ENCODE measurements at places on chromosomes 2 and 18.
A peak's percentile ranks its signal among the peaks of the same experiment; 100 is the strongest.

DNA sequence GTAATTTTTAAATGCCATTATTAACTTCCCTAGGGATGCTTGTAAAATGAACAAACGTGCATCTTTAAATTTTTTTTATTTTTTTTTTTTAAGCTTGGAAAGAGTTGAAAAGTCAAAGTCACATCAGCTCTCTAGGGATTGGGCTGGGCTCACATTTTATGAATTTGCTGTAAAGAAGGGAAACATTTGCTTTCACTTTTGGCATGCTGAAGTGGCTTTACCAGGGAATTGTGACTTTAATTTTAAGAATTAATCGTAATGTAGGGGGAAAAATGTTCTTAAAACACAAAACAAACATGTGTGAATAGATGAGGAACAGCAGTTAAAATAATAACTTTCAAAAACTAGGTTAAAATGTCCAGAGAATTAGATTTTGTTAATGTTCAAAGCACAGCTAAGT lies 123.0 kb downstream of the AGAP1 start:
- no peak for DNase-seq

DNA sequence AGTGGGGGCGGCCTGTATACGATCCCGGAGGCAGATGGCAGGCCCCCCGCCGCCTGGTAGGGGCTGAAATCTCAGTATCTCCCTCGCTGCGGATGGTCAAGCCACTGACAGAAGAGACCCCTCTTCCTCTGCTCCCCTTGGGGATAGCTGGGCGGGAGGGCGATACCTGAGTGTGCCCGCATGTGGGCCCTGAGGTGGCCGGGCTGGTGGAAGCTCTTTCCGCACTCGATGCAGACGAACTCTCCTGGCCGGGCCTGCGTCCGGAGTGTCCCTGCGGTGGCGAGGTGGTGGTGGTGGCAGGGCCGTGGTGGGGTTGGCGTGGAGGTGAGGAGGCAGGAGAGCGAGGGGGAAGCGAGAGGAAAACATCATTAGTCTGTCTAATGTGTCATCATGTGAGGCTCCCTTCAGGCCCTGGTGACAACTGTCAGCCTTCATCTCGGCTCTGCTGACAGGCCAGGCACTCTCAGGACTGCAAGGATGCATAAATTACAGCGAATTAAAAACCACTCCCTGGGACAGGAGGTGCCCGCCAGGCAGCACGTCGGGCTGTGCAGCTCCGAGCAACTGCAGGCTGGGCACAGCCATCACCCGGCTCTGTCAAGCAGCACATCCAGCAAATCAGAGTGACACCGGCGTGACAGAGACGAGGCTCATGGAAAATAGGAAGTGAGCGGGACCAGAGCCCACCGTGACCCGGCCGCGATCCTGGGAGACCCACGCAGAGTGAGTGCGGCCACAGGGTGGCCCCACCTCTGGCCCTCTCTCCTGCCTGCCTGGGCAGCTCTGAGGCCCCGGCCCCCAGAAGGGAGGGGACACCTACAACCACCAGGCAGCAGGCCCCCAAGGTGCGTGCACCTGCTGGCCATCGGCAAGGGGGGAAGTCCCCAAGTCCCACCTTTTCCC lies 123.5 kb downstream of the ZNF516 start:
- no peak for DNase-seq

DNA sequence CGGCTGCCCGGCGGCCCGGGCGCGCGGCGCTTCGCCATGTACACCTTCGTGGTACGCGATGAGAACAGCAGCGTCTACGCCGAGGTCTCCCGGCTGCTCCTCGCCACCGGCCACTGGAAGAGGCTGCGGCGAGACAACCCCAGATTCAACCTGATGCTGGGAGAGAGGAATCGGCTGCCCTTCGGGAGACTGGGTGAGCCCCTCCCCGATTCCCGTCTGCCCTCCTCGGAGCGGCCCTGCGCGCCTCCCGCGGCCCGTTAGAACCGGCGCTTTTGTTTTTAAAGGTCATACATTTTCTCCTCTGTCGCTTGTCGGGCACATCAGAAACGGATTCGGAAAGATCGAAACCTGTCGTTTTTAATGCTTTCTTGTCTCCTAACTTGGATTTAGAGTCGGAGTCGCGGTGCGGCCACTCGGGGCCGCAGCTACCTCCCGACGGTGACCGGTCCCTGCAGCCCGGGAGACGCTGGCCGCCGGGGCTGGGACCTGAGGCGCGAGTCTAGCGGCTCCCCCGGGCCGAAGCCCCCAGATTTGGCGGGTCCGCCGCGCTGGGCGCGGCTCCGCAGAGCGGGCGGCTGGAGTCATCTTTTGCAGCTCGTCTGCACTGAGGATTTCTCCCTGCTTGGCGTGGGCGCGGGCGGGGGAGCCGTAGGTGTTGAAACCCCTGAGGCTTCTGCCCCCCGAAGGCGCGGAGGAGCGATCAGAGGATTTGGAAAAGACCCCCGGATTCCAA lies 519 bp downstream of the TTL start:
- DNase-seq = peak; percentile 21

GRCh38 chr2:240013343-240013742 lies 11.8 kb downstream of the NDUFA10 start:
- no peak for DNase-seq

- no peak for DNase-seq
These were observed 6.2 kb downstream of the MPPE1 start for GRCh38 chr18:11901826-11902438.

GRCh38 chr2:156797832-156798231 lies 361.7 kb downstream of the GPD2 start:
- no peak for DNase-seq

DNA sequence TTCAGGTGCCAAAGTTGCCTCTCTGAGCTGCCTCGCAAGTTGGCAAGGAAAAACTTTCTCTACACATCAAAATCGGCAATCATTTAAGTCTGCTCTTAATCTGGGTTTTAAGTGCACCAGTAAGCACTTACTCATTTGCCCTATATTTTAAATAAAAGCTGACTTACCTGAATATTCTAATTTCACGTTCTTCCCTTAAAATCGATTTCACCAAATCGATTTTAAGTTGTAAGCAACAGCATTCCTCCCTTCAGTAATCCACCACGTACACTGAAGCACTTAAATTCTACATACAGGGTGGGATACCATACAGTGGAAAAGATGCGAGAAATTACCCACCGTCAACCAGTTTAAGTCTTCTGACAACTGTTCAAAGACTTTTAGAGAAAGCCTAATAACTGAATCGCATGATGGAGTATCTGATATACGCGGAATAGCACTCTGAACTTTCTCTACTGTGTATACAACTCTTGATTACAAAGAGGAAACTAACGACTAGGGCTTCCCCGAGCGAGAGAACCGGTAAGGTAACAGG lies 1.6 kb downstream of the PPP3R1 start:
- DNase-seq = no peak

DNA sequence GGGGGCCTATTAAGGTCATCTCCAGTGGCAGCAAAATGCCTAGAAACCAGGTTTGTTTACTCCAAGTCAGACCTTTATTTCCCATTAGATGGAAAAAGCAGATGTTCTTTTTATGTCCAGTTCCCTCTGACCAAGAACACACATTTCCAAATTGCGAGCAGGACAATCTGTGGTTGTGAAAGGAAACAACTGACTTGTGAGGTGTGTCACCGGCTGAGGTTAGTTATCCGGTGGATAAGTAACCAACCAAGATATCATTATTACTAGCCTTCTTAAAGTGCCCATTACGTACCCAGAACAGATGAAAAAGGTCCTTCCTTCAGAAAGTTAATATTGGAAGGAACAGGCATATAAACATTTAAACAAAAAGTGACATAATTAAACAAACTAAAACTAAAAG lies 112.9 kb downstream of the THADA start:
- no peak for DNase-seq

GRCh38 chr2:64210816-64211215 lies 66.6 kb upstream of the PELI1 start:
- DNase-seq = no peak

DNA sequence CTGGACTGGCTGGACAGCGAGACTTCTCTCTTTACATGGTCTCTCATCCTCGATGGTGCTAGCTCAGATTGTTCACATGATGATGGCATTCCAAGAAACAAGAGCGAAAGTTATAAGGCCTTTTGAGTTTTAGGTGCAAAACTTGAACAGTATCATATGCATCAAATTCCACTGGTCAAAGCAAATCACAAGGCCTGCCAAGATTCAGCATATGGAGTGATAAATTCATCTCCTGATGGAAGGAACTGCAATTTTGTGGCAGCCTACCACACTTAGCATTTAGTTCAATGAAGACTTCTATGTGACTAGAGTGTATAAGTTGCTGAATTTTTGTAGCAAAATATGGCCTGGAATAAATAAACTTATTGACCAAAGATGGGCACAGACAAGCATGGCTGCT lies 194.0 kb upstream of the EPC2 start:
- no peak for DNase-seq

DNA sequence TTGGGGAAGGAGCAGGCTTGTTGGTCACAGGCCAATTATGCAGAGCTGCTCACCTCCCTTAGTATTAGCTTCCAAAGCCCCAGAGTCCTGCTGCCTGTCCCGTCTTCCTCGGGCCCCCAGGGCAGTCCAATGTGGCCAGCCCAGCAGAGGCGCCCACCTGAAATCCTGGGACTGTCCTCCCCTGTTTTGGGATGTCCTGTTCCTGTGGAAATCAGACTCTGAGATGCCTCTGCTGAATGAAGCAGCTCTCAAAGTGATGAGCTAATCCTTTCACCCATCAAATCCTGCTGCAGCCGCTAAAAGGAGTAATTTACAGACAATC lies 105.3 kb downstream of the CABLES1 start:
- no peak for DNase-seq

- DNase-seq = no peak
These were observed 14.9 kb upstream of the ECEL1 start for GRCh38 chr2:232502511-232502910.

DNA sequence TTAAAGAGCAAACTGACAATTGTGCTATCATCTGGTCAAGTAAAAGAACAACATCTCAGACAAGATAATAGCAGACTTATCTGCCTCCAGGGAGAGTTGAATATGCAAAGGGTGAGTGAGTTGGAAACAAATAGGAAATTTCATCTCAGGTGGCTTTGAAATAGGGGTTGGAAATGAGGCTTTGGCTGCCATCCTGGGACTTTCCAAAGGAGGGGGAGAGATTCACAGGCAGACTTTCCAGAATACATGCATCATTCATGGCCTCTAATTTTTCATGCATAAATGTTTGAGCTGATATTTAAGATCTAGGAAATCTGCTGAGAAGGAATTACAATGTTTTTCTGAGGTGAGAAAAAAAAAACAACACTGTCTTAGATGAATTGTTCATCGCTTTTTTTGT lies 300.5 kb downstream of the ALK start:
- no peak for DNase-seq

DNA sequence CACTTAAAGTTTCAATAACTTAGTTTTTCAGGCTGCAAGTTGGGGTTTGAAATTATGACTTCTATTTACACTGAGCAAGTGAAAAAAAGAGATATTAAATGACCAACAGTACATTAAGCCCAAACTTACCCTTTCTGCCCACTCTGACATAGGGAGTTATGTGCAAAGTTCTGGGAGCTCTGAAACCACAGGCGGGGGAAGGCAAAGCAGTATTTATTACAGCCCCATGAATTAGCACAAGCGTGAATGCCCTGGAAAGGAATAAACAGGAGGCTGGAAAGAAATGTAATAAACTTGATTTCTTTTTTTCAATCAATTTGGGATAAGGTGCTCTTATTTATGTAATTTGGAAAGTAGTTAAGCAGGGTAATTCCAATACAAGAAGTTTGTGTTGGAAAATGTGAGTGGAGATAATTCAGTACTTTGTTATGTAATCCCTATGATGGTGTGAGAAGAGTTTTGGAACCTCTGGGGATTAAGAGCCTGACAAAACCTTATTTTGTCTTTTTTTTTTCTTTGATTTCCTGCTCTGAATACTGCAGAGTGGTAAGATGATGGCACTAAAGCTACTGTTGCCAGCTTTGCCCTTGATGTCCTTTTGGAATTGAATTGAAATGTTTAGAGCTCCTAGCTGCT lies 351.5 kb downstream of the ARHGAP15 start:
- no peak for DNase-seq

DNA sequence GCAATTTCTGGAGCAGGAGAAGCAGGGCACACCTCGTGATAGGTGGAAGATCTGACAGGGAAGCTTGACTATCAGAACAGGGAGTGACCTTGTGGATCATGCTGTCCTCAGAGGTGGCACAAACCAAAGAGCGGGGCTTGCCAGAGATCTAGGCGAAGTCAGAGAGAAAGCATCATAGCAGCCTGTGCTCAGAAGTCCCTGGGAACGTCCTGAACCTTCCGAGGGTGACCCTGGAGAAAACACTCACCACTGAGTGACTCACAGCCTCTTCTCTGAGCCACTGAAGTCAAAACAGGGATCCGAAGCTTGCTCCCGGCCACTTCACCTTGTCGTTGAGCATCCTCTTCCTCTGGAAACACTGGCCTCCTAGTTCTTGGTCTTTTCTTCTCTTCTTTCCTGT lies 56.7 kb downstream of the IL1R2 start:
- no peak for DNase-seq

DNA sequence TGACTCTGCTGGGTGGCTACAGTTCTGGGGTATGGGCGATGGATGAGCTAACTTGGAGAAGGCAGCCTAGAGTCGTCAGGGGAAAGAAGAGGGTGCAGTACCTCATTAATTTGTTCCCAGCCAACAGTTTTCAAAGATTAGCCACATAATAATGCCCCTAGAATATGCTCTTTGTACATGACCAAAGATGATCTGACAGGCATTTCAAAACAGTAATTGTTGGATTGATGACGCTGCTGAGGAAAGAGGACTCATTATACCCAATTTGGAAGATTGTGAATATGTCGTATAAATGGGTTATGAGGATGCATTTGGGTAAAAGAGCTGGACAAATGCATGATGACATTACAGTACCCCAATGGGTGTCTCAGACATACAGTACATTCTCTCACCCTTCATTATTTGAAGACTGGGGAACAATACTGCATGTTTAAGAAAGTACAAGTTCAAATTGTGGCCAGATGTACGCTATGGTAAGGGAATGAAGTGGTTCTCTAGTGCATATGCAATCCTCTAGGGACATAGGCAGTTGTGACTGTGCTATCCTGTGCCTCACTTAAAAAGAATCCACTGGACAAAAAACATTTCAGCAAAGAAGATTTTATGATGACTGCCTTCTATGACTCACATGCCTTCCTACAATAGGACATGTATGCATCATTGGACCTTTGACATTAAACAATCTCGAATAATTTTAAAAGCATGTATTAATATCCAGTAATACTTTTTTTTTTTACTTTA lies 233.2 kb downstream of the CNTNAP5 start:
- no peak for DNase-seq

All from activated CD4-positive, alpha-beta T cell treated with anti-CD3 and anti-CD28 coated beads, Interleukin-2, amount 50 U/mL, for 24 hours (primary cell).